ENCODE measurements at places on chromosomes 5 and 9. TPM values are rescaled to one million over a fixed set of nuclear protein-coding genes. Genes with fewer than 3 reads are reported as not detected.
A peak's percentile ranks its signal among the peaks of the same experiment; 100 is the strongest.

- no peaks in the 10 kb centered on the region for H3K4me1 ChIP-seq
- no peak overlapping the region for H3K27ac ChIP-seq
- no peak overlapping the region for H3K4me3 ChIP-seq
- DNase-seq, result no peak
- no peaks in the 10 kb centered on the region for H3K27me3 ChIP-seq
- no peaks in the 10 kb centered on the region for H3K36me3 ChIP-seq
These were observed 83.3 kb downstream of the SUSD1 start for GRCh38 chr9:112091810-112092209.

DNA sequence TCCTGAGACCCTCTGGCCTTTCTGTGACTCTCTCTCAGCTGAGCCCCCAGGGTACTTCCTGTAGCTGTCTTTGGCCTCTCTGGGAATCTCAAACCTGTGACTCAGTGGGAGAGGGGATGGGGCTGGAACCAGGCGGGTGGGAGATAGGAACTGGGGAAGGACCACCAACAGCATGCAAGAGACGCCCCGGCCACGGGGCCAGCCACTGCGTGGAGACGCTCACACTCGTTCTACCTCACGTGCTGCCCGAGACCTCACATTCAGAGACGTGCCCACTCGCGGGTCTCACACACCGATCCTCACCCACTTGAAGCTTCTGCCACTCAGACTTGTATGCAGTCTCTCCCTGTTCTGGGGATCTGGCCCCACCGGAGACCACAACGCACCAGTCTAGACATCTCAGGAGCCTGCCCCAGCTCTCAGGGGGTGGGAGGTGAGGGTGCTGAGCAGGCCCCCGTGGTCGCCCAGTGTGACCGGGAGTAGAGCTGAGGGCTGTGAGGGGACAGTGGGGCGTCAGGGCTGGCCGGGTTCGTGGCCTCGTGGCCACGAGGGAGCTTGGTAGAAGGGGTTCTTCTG, 13.8 kb downstream of the GPRIN1 start:
- H3K27ac ChIP-seq, result no peak overlapping the region
- no peaks in the 10 kb centered on the region for H3K36me3 ChIP-seq
- peaks cover 37% of the 10 kb centered on the region for H3K27me3 ChIP-seq

DNA sequence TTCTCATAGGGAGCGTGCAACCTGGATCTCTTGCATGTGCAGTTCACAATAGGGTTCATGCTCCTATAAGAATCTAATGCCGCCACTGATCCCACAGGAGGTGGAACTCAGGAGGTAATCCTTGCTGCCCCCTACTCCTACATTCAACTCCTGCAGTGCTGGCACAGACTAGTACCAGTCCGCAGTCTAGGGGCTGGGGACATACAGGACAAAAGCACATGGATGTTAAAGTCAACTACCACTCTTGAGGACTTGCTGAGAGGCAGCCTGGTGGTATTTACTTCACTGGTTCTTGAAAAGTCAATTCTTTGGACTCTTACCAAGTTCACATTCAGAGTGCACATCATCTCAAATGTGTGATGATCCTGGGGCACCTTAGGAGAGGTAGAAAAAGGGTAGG, 33.0 kb downstream of the MTMR12 start:
- no peaks in the 10 kb centered on the region for H3K4me1 ChIP-seq
- H3K36me3 ChIP-seq, result no peaks in the 10 kb centered on the region
- H3K4me3 ChIP-seq, result no peak overlapping the region
- no peak overlapping the region for H3K27ac ChIP-seq
- no peak for DNase-seq

DNA sequence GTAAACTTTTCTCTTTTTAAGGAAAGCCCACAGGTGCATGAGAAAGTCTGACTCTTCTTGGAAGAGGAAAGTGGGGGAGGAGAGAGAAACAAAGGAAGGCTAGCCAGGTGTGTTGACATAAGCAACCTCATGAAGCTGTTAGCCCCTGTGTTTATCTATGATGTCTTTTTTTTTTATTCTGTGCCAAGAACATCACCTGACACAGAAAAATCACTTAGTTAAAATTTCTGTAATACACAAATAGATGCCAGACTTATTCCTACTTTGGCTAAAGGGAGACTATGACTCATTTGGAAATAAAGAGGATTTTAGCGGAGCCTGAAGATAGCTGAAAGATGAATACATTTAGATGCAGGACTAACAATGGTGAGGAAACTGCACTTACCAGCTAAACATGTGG, 58.3 kb downstream of the BAAT start:
- no peak for DNase-seq
- no peaks in the 10 kb centered on the region for H3K4me1 ChIP-seq
- H3K27me3 ChIP-seq, result no peaks in the 10 kb centered on the region
- H3K4me3 ChIP-seq, result no peak overlapping the region
- no peak overlapping the region for H3K27ac ChIP-seq

GRCh38 chr5:169251333-169252084, 49.4 kb downstream of the SLIT3 start:
- no peaks in the 10 kb centered on the region for H3K4me1 ChIP-seq
- no peaks in the 10 kb centered on the region for H3K27me3 ChIP-seq
- no peak for DNase-seq

DNA sequence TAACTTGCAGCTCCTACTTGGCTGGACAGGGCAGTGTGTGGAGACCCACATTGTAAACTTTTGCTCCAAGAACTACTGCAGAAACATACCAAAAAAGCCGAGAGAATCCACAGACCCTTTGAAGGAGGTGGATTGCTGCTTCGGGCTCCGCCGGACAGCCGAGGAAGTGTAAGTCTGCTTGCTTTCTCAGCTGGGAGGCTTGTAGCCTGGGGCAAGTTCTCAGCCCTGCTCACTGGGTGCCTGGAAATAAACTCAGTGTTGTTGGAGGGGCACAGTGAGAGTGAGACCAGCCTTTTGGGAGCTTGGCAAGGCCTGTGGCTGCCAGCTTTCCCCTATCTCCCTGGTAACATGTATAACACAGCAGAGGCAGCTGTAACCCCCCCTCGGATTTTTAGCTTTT, 215.6 kb downstream of the SYK start:
- DNase-seq, result no peak
- no peaks in the 10 kb centered on the region for H3K4me1 ChIP-seq
- no peaks in the 10 kb centered on the region for H3K36me3 ChIP-seq
- H3K27ac ChIP-seq, result no peak overlapping the region

DNA sequence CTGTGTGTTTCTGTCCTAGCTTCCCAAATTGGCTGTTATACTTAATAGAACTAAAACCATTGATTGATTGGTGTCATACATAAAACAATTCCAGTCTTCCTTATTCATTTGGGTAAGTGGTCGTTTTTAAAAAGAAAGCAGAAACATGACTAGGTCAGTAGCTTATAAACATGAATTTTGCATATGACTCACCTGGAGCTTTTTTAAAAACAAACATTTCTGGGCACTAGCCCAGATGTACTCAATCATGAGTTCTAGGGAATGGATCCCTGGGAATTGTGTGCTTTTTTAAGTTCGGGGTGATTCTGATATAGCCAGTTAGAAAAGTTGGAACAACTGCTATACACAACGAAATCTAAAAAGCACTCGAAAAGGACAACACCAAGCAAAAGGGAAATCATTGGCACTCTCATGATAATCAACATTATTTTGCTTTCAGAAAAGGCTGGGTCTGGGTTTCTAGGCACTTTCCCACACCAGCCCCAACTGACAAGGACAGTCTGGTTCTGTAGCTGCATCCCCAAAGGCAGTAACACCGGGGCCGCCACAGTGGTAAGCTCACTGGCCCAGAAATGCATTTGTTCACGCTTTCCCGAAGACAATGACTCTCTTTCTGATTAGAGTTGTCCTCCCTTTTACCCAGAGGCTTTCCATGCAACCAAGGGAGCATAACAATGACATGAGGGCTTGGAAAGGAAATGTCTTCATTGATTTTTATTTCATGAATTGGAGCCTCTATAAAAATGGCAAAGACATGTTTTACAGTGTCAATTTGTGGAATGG, 664.9 kb upstream of the WWC1 start:
- no peak overlapping the region for H3K4me3 ChIP-seq
- DNase-seq, result no peak
- no peaks in the 10 kb centered on the region for H3K4me1 ChIP-seq
- no peaks in the 10 kb centered on the region for H3K27me3 ChIP-seq

DNA sequence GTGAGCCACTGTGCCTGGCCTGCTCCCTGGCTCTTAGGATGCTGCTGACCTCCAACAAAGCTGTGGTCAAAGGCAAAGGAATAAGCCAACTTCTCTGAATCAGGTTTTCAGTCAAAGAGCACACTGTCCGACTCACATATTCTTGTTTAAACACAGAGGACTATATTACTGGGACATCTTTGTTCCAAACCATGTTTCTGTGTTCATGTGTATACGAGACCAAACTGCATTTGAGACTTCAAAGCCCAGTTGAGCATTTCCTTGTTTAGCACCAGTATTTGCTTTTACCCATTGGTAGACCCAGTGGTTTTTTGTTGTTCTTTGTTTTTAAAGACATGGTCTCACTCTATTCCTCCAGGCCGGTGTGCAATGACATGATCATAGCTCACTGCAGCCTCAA, 100.2 kb downstream of the SCAI start:
- no peak overlapping the region for H3K4me3 ChIP-seq
- no peaks in the 10 kb centered on the region for H3K36me3 ChIP-seq

- H3K4me3 ChIP-seq, result peak within 1 kb of the TSS; percentile 51
- DNase-seq, result peak; percentile 86
- H3K27me3 ChIP-seq, result peaks cover 28% of the 10 kb centered on the region
- no peaks in the 10 kb centered on the region for H3K36me3 ChIP-seq
These were observed at the start of gene OLFM1 for GRCh38 chr9:135087489-135087792. Gene OLFM1 (plus strand): TSS chr9:135087668. CDS start chr9:135087990, 322 bp downstream.

- peak overlapping the region; percentile 91 for H3K27ac ChIP-seq
- no peaks in the 10 kb centered on the region for H3K27me3 ChIP-seq
- H3K36me3 ChIP-seq, result no peaks in the 10 kb centered on the region
- H3K4me3 ChIP-seq, result no peak overlapping the region
These were observed 5.9 kb downstream of the TRIO start for GRCh38 chr5:14148890-14149671.

GRCh38 chr9:19137282-19137681, 10.0 kb upstream of the PLIN2 start:
- no peaks in the 10 kb centered on the region for H3K27me3 ChIP-seq
- H3K36me3 ChIP-seq, result no peaks in the 10 kb centered on the region
- no peaks in the 10 kb centered on the region for H3K4me1 ChIP-seq
- no peak overlapping the region for H3K27ac ChIP-seq

DNA sequence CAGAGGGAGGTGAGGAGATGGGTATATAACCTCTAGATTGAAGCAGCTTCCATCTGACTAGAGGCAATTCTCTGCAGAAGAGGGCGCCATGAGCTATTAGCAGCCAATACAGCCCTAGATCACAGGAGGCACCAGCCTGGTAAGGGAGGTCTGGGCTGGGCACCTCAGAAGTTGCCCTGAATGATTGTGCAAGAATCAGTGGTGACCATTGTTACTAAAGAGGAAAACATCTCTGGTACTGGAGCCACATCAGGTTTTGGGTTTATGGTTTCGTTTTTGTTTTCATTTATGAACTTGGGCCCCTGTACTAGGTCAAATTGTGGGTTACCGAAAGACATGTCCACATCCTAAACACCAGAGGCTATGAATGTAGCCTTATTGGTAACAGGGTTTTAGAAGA, 342.0 kb downstream of the MLLT3 start:
- H3K4me3 ChIP-seq, result no peak overlapping the region
- no peaks in the 10 kb centered on the region for H3K36me3 ChIP-seq

The ERGIC1 gene
- 96.0 TPM for total RNA-seq

The CENPH gene
- total RNA-seq, result 1.3 TPM

The ARHGEF39 gene
- 0.99 TPM for total RNA-seq

The PCDHB4 gene
- total RNA-seq, result 5.3 TPM

The NIPAL4 gene
- total RNA-seq, result 4.8 TPM

The CAMSAP1 gene
- total RNA-seq, result 37.7 TPM
